ENCODE measurements at places on chromosomes 11 and 22. TPM values are rescaled to one million over a fixed set of nuclear protein-coding genes. Genes with fewer than 3 reads are reported as not detected.

The TPBGL gene
- polyA plus RNA-seq: not detected

The SLC22A25 gene
- polyA plus RNA-seq: not detected

The ANO5 gene
- polyA plus RNA-seq: not detected

The MYRF gene
- not detected for polyA plus RNA-seq

The C22orf42 gene
- not detected for polyA plus RNA-seq

The OR51Q1 gene
- polyA plus RNA-seq: not detected

The ACR gene
- polyA plus RNA-seq: not detected

The EI24 gene
- polyA plus RNA-seq: 84.9 TPM

The LGALS1 gene
- polyA plus RNA-seq: 688 TPM

The SLC25A18 gene
- polyA plus RNA-seq: not detected

The CCDC116 gene
- polyA plus RNA-seq: not detected

The ST14 gene
- not detected for polyA plus RNA-seq

The GLYATL1 gene
- polyA plus RNA-seq: not detected

The CDC42EP2 gene
- not detected for polyA plus RNA-seq

The HMOX1 gene
- 2.9 TPM for polyA plus RNA-seq

The SYNGR1 gene
- 0.22 TPM for polyA plus RNA-seq

The GNG3 gene
- not detected for polyA plus RNA-seq

The UBQLN3 gene
- polyA plus RNA-seq: not detected

The GRM5 gene
- not detected for polyA plus RNA-seq

The ADAMTS15 gene
- not detected for polyA plus RNA-seq

The CD248 gene
- 0.09 TPM for polyA plus RNA-seq

The CAVIN3 gene
- 1.6 TPM for polyA plus RNA-seq

The EFCAB6 gene
- not detected for polyA plus RNA-seq

The MS4A12 gene
- polyA plus RNA-seq: not detected

The VPREB3 gene
- 4.5 TPM for polyA plus RNA-seq

The ZNHIT2 gene
- 29.0 TPM for polyA plus RNA-seq

The LAYN gene
- polyA plus RNA-seq: 12.9 TPM

The TSSK2 gene
- not detected for polyA plus RNA-seq

The BRMS1 gene
- 90.4 TPM for polyA plus RNA-seq

The KBTBD3 gene
- 9.9 TPM for polyA plus RNA-seq

The OR2AT4 gene
- polyA plus RNA-seq: not detected

The ISX gene
- polyA plus RNA-seq: not detected

The HEPN1 gene
- polyA plus RNA-seq: not detected

The ZFPL1 gene
- 27.8 TPM for polyA plus RNA-seq

The TIMP3 gene
- polyA plus RNA-seq: not detected

The CLTCL1 gene
- polyA plus RNA-seq: 0.34 TPM

The HSPB2 gene
- not detected for polyA plus RNA-seq

The DEUP1 gene
- not detected for polyA plus RNA-seq

The OR5M11 gene
- not detected for polyA plus RNA-seq

The DRD2 gene
- polyA plus RNA-seq: not detected

The OR51B2 gene
- polyA plus RNA-seq: not detected

All from CD4-positive, CD25-positive, alpha-beta regulatory T cell (primary cell).